ENCODE measurements at places on chromosomes 5 and 9. TPM values are rescaled to one million over a fixed set of nuclear protein-coding genes. Genes with fewer than 3 reads are reported as not detected.

Gene IFNA13
- not detected for polyA plus RNA-seq

Gene NUTM2G
- not detected for polyA plus RNA-seq

Gene DRD1
- polyA plus RNA-seq, result 10.2 TPM

Gene CORO2A
- not detected for polyA plus RNA-seq

Gene CSF1R
- 0.25 TPM for polyA plus RNA-seq

Gene KLF4
- polyA plus RNA-seq, result 2.0 TPM

Gene CMBL
- polyA plus RNA-seq, result 16.6 TPM

Gene AKNA
- polyA plus RNA-seq, result 0.17 TPM

Gene FGD3
- polyA plus RNA-seq, result not detected

Gene FNBP1
- 8.2 TPM for polyA plus RNA-seq

Gene ZNF366
- polyA plus RNA-seq, result not detected

Gene PTGER4
- polyA plus RNA-seq, result not detected

Gene IGFBPL1
- polyA plus RNA-seq, result 1.3 TPM

Gene C8G
- not detected for polyA plus RNA-seq

Gene DMRT2
- polyA plus RNA-seq, result not detected

Gene RMI1
- 8.3 TPM for polyA plus RNA-seq

Gene IL3
- polyA plus RNA-seq, result not detected

Gene LCN10
- not detected for polyA plus RNA-seq

Gene CBY3
- polyA plus RNA-seq, result not detected

Gene RIGI
- 4.1 TPM for polyA plus RNA-seq

Gene PDE6A
- not detected for polyA plus RNA-seq

Gene C9orf43
- polyA plus RNA-seq, result not detected

Gene SLC35D2
- polyA plus RNA-seq, result 2.2 TPM

Gene FBP2
- not detected for polyA plus RNA-seq

Gene RNF183
- not detected for polyA plus RNA-seq

Gene TRIM36
- polyA plus RNA-seq, result 42.3 TPM

Gene NMUR2
- polyA plus RNA-seq, result not detected

Gene GABBR2
- polyA plus RNA-seq, result 253 TPM

Gene SLC12A7
- not detected for polyA plus RNA-seq

Gene ANKRD34B
- not detected for polyA plus RNA-seq

Gene DDX4
- polyA plus RNA-seq, result not detected

Gene FBLL1
- 7.6 TPM for polyA plus RNA-seq

Gene TOR2A
- polyA plus RNA-seq, result 2.4 TPM

Gene ECPAS
- polyA plus RNA-seq, result 62.2 TPM

Gene DMRT3
- not detected for polyA plus RNA-seq

Gene HAVCR1
- polyA plus RNA-seq, result not detected

Gene CARTPT
- not detected for polyA plus RNA-seq

Gene PCDHA9
- polyA plus RNA-seq, result 0.16 TPM

Gene ECM2
- polyA plus RNA-seq, result 9.1 TPM

Gene ZNG1E
- polyA plus RNA-seq, result 144 TPM

Measured in Purkinje cell (primary cell).